ENCODE measurements at places on chromosomes 16 and 17.
A peak's percentile ranks its signal among the peaks of the same experiment; 100 is the strongest.

GRCh38 chr16:30937692-30938091 is 11.2 kb upstream of the ORAI3 start:
- no peak for DNase-seq

DNA sequence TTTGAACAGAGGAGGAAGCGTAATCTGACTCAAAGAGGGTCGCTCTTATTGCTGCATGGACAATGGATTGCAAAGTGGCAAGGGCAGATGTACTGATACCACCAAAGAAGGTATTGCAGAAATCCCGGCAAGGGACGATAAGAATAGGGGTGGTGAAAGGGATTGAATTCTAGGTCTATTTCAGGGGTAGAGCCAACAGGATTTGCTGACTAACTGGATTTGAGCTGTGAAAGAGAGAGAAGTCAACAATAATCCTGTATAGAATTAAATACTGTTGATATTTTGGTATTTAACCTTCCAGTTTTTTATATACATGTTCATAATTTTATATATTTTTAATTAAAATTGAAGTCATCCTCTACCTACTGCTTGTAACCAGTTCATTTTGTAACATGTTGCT is 19.4 kb upstream of the ABCA3 start:
- no peak for DNase-seq

- DNase-seq = no peak
Measured at GRCh38 chr17:48593126-48593829, at the start of gene HOXB5. Gene HOXB5, minus strand, starts transcription at chr17:48593779. Its CDS starts 97 bp downstream, at chr17:48593682.

- no peak for DNase-seq
Measured at GRCh38 chr17:5513628-5514027, 27.3 kb downstream of the MIS12 start.

DNA sequence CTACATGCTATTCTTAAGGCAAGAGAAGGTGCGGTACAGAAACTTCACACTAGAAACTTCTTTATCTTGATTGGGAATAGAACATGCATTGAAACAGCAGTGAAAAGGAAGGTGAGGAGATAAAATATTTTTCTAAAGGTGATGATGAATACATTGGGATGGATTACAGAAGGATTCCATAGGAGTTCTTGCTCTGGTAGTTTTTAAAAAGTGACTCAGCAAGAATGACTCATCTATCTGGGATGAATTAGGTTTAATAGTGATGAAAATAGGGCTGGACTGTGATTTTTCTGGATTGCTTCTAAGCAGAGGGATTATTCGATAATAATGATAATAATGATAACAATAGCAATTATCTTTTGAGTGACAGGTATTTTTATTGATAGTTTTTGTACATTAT is 65.6 kb upstream of the HS3ST4 start:
- no peak for DNase-seq

- peak; percentile 93 for DNase-seq
Measured at GRCh38 chr17:39244600-39245570, 19.1 kb upstream of the STAC2 start.

DNA sequence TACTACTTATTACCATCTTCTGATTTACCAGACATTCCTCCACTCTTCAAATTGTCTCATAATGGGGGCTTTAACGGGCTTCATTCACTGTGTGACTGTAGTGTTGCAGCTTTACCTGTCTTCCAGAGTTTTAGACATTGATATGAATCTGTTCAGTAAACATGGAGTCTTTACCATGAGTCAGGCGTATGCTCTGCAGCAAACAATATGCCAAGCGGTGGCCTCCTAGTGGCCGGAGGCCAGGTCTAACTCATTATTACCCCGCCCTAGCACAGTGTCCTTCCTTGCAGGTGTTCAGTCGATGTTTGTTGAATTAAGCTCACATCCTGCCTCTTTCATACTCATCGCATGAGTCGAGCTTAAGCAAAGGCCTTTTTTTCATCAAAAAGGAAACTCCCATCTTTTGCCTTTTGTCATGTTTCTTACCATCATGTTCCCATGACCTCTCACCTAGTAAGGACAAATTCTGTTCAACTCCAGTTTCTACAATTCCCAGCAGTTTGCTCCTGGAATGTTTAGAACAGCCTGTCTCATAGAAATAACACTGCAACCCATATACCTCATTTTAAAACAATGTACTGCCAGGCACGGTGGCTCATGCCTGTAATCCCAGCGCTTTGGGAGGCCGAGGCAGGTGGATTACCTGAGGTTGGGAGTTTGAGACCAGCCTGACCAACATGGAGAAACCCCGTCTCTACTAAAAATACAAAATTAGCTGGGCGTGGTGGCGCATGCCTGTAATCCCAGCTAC is 39.4 kb downstream of the TUBD1 start:
- peak; percentile 72 for DNase-seq

DNA sequence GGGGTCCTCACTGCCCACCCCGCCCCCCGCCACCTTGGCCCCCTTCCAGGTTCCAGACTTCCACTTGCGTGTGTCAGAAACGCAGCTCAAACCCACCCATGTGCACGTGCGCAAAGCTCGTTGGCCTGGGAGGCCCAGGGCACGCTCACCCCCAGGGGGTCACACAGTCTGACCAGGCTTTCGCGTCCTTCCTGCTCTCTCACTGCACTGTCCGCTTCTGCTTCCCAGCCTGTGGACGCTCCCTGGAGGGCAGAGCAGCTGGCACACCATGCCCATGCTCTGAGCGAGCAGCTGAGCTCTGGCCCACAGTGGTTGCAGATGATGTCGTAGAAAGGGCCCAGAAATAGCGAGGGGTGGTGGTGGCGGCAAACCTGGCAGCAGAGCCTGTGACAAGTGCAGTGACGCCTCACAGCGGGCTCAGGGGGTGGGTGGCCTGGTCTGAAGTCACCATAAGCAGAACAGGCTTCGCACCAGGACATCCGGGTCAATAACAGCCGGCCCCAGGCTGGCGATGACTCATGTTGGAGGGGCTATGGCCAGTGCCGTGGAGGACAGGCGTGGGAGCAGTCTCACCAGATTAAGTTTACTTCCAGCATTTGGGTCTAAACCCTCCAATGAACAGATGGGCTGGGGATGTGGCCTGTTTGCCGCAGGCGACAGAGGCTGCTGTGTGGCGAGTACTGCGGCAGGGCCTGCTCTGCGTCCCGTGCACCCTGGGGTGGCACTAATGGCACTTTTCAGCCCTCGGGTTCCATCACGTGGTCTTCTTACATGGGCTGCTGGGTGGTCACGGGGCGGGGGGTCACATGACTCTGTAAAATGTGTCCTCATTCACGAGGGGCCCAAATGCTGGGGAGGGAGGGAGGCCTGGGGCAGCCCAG is 49.0 kb downstream of the NT5M start:
- DNase-seq = no peak
